ENCODE measurements at places on chromosomes 1 and 21.

- peaks cover 37% of the 10 kb centered on the region for H3K27me3 ChIP-seq
- DNase-seq, result no peak
- no peak overlapping the region for H3K4me3 ChIP-seq
- H3K27ac ChIP-seq, result no peak overlapping the region
- H3K36me3 ChIP-seq, result no peaks in the 10 kb centered on the region
- H3K4me1 ChIP-seq, result peaks cover 14% of the 10 kb centered on the region
Observed at GRCh38 chr1:214454569-214455396, 96.6 kb downstream of the PTPN14 start.

DNA sequence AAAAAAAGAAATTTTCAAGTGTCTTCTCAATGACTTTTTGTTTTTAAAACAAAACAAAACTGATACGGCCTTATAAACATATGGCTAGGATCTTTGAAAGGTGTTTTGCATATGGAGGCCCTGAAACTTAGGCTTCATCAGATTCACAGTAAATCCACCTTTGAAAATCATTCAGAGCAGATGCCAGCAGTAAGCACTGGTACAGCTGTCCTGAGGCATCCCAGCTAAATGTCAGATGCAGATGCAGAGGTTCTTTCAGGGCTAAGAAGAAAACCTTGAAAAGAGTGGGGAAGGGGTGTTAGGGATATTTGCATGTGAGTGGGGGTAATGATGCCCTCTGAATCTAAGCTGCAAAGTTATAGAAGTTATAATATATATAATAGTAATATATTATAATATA is 56.2 kb upstream of the GNG12 start:
- no peaks in the 10 kb centered on the region for H3K36me3 ChIP-seq
- peaks cover 17% of the 10 kb centered on the region for H3K27me3 ChIP-seq
- peaks cover 2% of the 10 kb centered on the region for H3K4me1 ChIP-seq
- DNase-seq, result no peak
- no peak overlapping the region for H3K27ac ChIP-seq

DNA sequence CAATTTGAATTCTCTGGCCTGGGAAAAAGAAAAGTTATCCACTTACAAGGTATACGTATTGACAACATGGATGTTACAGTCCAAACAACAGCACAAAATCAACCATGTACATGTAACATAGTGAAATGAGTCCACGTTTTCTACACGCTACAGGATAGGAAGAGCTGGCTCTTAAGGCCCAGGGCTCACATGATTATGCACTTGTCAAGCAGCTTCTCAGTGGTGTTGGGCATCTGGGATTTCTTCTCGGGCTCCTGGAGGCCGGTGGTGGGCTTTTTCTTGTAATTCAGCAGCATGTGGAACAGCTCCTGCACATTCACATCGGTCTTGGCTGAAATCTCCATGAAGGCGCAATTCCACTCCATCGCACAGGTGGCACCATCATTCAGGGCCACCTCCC is 4.0 kb downstream of the DIRAS3 start:
- H3K27ac ChIP-seq, result no peak overlapping the region
- no peaks in the 10 kb centered on the region for H3K36me3 ChIP-seq
- H3K27me3 ChIP-seq, result peaks cover 23% of the 10 kb centered on the region
- H3K4me1 ChIP-seq, result no peaks in the 10 kb centered on the region
- no peak for DNase-seq

DNA sequence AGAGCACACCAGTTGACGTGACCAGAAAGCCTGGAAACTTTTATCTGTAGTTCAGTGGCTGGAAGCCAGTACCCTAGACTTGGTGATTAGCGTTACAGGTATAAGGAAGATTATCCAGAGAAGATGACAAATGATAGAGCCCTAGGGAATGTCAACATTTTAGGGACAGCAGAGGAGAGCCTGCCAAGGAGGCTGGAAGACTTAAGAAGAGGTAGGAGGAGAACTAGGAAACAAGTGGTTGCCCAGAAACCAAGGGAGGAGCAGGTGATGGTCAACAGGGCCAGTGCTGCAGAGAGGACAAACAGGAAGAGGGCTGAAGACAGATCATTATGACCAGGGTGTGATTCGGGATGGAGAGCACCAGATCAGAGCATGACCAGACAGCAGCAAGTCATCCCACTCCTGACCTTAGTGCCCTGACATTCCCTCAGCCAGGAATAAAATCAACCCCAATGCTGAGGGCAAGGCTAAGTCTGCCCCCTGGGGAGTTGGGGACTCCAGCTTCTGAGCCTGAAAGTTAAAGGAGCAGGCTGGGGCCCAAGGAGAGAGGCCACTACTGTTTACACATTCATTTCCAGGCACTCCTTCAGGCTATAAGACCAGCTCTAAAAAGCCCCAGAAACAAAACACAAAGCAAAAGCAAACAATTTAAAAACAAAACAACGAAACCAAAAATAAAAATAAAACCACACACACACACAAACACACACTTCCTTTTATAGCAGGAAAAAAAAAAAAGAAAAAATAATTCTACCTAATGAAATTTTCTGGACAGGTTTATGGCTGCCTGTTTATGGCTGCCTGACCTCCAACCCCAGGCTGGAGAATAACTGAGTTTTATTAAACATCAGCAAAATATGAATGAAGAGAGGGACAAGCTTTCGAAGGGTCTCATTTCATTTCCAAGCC is 48.6 kb upstream of the LRRC52 start:
- H3K4me1 ChIP-seq, result peaks cover 4% of the 10 kb centered on the region
- no peak overlapping the region for H3K27ac ChIP-seq
- peaks cover 39% of the 10 kb centered on the region for H3K27me3 ChIP-seq
- no peak overlapping the region for H3K4me3 ChIP-seq
- DNase-seq, result no peak

GRCh38 chr21:33208534-33208933 is 21.2 kb upstream of the IFNAR2 start:
- H3K27me3 ChIP-seq, result no peaks in the 10 kb centered on the region
- H3K36me3 ChIP-seq, result peaks cover 22% of the 10 kb centered on the region
- no peak overlapping the region for H3K27ac ChIP-seq
- no peak overlapping the region for H3K4me3 ChIP-seq
- DNase-seq, result no peak
- H3K4me1 ChIP-seq, result peaks cover 48% of the 10 kb centered on the region

GRCh38 chr1:82927753-82928152 is 1071.2 kb downstream of the TTLL7 start:
- H3K36me3 ChIP-seq, result no peaks in the 10 kb centered on the region
- no peak overlapping the region for H3K27ac ChIP-seq
- H3K27me3 ChIP-seq, result no peaks in the 10 kb centered on the region
- no peak overlapping the region for H3K4me3 ChIP-seq

- DNase-seq, result peak; percentile 64
- H3K4me3 ChIP-seq, result peak overlapping the region; percentile 89
- H3K27me3 ChIP-seq, result no peaks in the 10 kb centered on the region
- H3K27ac ChIP-seq, result peak overlapping the region; percentile 98
- H3K4me1 ChIP-seq, result peaks cover 50% of the 10 kb centered on the region
Observed at GRCh38 chr1:235867903-235868469, 1.3 kb upstream of the LYST start.

GRCh38 chr1:59107516-59107915 is 189.4 kb upstream of the FGGY start:
- H3K27ac ChIP-seq, result no peak overlapping the region
- H3K4me1 ChIP-seq, result no peaks in the 10 kb centered on the region
- no peaks in the 10 kb centered on the region for H3K27me3 ChIP-seq
- no peaks in the 10 kb centered on the region for H3K36me3 ChIP-seq

DNA sequence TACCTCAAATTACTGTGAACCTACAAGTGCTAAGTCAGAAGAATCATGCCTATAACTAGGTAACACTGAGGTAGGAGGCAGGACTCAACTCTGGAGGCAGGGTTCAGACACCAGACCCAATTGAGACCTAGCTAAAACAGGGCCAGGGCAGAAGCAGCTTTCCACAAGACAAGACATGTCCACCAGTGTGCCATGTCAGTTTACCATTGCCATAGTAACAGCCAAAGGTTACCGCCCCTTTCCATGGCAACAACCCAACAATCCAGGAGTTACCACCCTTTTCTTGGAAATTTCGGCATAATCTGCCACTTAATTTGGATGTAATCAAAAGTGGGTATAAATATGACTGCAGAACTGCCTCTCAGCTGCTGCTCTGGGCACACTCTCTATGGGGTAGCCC is 432.3 kb downstream of the DPYD start:
- DNase-seq, result no peak
- no peaks in the 10 kb centered on the region for H3K27me3 ChIP-seq
- H3K27ac ChIP-seq, result no peak overlapping the region

GRCh38 chr1:167659450-167659849 is 29.4 kb downstream of the RCSD1 start:
- H3K4me1 ChIP-seq, result peaks cover 39% of the 10 kb centered on the region
- no peak overlapping the region for H3K4me3 ChIP-seq
- no peak overlapping the region for H3K27ac ChIP-seq
- no peaks in the 10 kb centered on the region for H3K27me3 ChIP-seq
- peaks cover 36% of the 10 kb centered on the region for H3K36me3 ChIP-seq

- peak overlapping the region; percentile 2 for H3K27ac ChIP-seq
- DNase-seq, result no peak
- H3K27me3 ChIP-seq, result no peaks in the 10 kb centered on the region
- H3K4me3 ChIP-seq, result no peak overlapping the region
Observed at GRCh38 chr1:51574796-51575195, 42.1 kb upstream of the OSBPL9 start.

DNA sequence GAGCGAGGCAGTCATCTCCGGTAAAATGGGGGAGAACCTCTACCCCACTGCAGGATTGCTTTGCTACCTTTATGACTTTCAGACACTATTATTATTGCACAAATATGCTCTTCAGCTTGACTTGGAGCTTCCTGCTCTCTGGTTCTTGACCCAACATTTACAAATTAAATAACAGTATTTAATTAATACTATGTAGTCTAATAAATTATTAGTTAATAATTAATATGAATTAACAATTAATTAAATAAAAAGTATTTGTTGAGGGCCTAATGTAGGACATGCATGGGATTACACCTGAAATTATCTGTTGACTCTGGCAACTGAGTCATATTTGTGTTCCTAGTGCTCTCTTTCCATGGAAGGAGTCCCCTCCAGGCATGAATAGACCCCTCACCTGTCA is 359.9 kb downstream of the SIPA1L2 start:
- H3K4me3 ChIP-seq, result no peak overlapping the region
- H3K27ac ChIP-seq, result no peak overlapping the region
- H3K36me3 ChIP-seq, result no peaks in the 10 kb centered on the region
- DNase-seq, result no peak
- peaks cover 9% of the 10 kb centered on the region for H3K27me3 ChIP-seq
- no peaks in the 10 kb centered on the region for H3K4me1 ChIP-seq

GRCh38 chr1:170624146-170624545 is 39.8 kb upstream of the PRRX1 start:
- H3K4me1 ChIP-seq, result no peaks in the 10 kb centered on the region
- no peak overlapping the region for H3K4me3 ChIP-seq
- no peak overlapping the region for H3K27ac ChIP-seq
- no peaks in the 10 kb centered on the region for H3K36me3 ChIP-seq
- no peak for DNase-seq
- H3K27me3 ChIP-seq, result peaks cover 9% of the 10 kb centered on the region

- H3K27me3 ChIP-seq, result no peaks in the 10 kb centered on the region
- DNase-seq, result no peak
- H3K27ac ChIP-seq, result no peak overlapping the region
- no peak overlapping the region for H3K4me3 ChIP-seq
- H3K36me3 ChIP-seq, result no peaks in the 10 kb centered on the region
- peaks cover 6% of the 10 kb centered on the region for H3K4me1 ChIP-seq
Observed at GRCh38 chr1:151854658-151855057, 1.1 kb upstream of the THEM5 start.

GRCh38 chr1:171581226-171581625 is 40.8 kb upstream of the MYOCOS start:
- H3K4me3 ChIP-seq, result no peak overlapping the region
- peaks cover 22% of the 10 kb centered on the region for H3K4me1 ChIP-seq
- no peaks in the 10 kb centered on the region for H3K27me3 ChIP-seq
- no peak overlapping the region for H3K27ac ChIP-seq
- peaks cover 54% of the 10 kb centered on the region for H3K36me3 ChIP-seq

- H3K27me3 ChIP-seq, result no peaks in the 10 kb centered on the region
- no peak overlapping the region for H3K27ac ChIP-seq
- H3K4me1 ChIP-seq, result no peaks in the 10 kb centered on the region
Observed at GRCh38 chr21:18603980-18604379, 200.4 kb upstream of the TMPRSS15 start.

- H3K4me1 ChIP-seq, result peaks cover 48% of the 10 kb centered on the region
- peaks cover 68% of the 10 kb centered on the region for H3K36me3 ChIP-seq
- no peaks in the 10 kb centered on the region for H3K27me3 ChIP-seq
- no peak overlapping the region for H3K4me3 ChIP-seq
- no peak overlapping the region for H3K27ac ChIP-seq
Observed at GRCh38 chr1:175173531-175173930, 19.0 kb downstream of the KIAA0040 start.

DNA sequence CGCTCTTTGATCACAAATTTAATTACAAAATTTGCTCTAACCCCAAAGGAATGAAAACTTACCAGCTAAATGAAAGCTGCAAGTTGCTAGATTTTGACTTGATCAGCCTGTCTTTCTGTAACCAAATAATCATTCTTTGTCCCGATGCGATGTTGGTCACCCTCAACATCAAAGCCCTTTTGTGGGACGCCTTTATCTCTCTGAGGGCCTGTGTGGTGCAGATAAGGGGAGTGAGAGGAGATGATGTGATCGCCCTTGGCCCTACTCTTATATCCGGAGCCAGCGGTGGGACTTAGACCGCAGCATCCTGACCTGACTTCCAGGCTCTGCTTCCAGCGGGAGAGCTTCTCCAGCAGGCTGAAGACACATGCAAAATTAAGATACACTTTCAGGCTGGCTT is 19.3 kb upstream of the UMODL1 start:
- no peaks in the 10 kb centered on the region for H3K36me3 ChIP-seq
- DNase-seq, result no peak
- no peak overlapping the region for H3K4me3 ChIP-seq
- H3K4me1 ChIP-seq, result peaks cover 6% of the 10 kb centered on the region
- no peaks in the 10 kb centered on the region for H3K27me3 ChIP-seq

GRCh38 chr1:91007827-91008226 is 14.0 kb downstream of the ZNF644 start:
- no peak overlapping the region for H3K4me3 ChIP-seq

- no peaks in the 10 kb centered on the region for H3K27me3 ChIP-seq
- no peak overlapping the region for H3K4me3 ChIP-seq
- H3K4me1 ChIP-seq, result no peaks in the 10 kb centered on the region
- no peak for DNase-seq
Observed at GRCh38 chr1:15504436-15504835, 19.6 kb downstream of the CASP9 start.

- peaks cover 11% of the 10 kb centered on the region for H3K4me1 ChIP-seq
- H3K27ac ChIP-seq, result no peak overlapping the region
- H3K36me3 ChIP-seq, result no peaks in the 10 kb centered on the region
- H3K4me3 ChIP-seq, result no peak overlapping the region
- no peak for DNase-seq
- H3K27me3 ChIP-seq, result peaks cover 91% of the 10 kb centered on the region
Observed at GRCh38 chr21:36708286-36709029, 9.5 kb downstream of the SIM2 start.

DNA sequence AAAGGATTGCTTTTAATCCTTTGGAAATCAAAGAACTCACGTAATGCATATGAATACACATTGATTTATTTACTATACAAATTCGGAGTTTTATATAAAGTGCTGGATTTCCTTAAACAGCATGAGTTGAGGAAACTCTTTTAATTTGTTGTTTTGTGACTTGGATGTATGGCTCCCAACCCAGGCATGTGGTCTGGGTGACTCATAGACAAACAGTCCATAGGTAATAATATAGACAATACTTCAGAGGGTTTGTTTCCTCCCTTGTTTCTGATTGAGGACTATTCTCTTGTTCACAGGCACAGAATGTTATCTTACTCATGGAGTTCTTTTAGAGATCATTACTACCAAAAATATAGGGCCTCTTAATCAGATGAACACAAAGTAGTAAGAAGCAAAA is 43.8 kb downstream of the XPR1 start:
- H3K27ac ChIP-seq, result no peak overlapping the region
- peaks cover 2% of the 10 kb centered on the region for H3K4me1 ChIP-seq
- DNase-seq, result no peak
- no peak overlapping the region for H3K4me3 ChIP-seq
- H3K36me3 ChIP-seq, result peaks cover 32% of the 10 kb centered on the region

GRCh38 chr21:43193651-43194302 is 25.0 kb downstream of the CRYAA start:
- no peak for DNase-seq
- no peak overlapping the region for H3K27ac ChIP-seq
- H3K4me1 ChIP-seq, result peaks cover 21% of the 10 kb centered on the region
- peaks cover 12% of the 10 kb centered on the region for H3K27me3 ChIP-seq
